Frontal cortex (tissue), 4 donors: ENCODE measurements at places on chromosomes 16 and 17. TPM values are rescaled to one million over a fixed set of nuclear protein-coding genes. Genes with fewer than 3 reads are reported as not detected.

The ZFP3 gene
- total RNA-seq: 9.4 TPM

The CACNA1G gene
- total RNA-seq: 7.7 TPM

The FAM222B gene
- total RNA-seq: 2.4 TPM

The NPIPA8 gene
- total RNA-seq: 4.9 TPM

The TOM1L1 gene
- 20.4 TPM for total RNA-seq

The LITAFD gene
- total RNA-seq: not detected

The CCL3 gene
- total RNA-seq: 2.0 TPM

The NPIPB2 gene
- total RNA-seq: 4.9 TPM

The CBX2 gene
- total RNA-seq: 6.1 TPM

The NSMCE1 gene
- 35.1 TPM for total RNA-seq

The EXOSC6 gene
- 118 TPM for total RNA-seq

The KIF2B gene
- total RNA-seq: not detected

The MYH11 gene
- 1.2 TPM for total RNA-seq

The MYH3 gene
- total RNA-seq: 0.41 TPM

The WDR81 gene
- 10.2 TPM for total RNA-seq

The KRTAP2-3 gene
- total RNA-seq: not detected

The MYLK3 gene
- total RNA-seq: 0.41 TPM

The MLYCD gene
- 3.3 TPM for total RNA-seq

The HIGD1B gene
- 3.7 TPM for total RNA-seq

The PER1 gene
- total RNA-seq: 6.5 TPM

The ST6GALNAC1 gene
- 0.82 TPM for total RNA-seq

The ABCA8 gene
- 4.5 TPM for total RNA-seq

The CDH3 gene
- 9.4 TPM for total RNA-seq

The CDYL2 gene
- total RNA-seq: 9.4 TPM

The SDR42E1 gene
- total RNA-seq: 0.41 TPM

The OR3A3 gene
- total RNA-seq: not detected

The HASPIN gene
- 0.82 TPM for total RNA-seq

The NPIPB12 gene
- total RNA-seq: 24.5 TPM

The TP53TG3 gene
- total RNA-seq: not detected

The MYO15B gene
- 19.6 TPM for total RNA-seq

The OR1F1 gene
- 0.41 TPM for total RNA-seq

The DHRS7C gene
- total RNA-seq: not detected

The PMFBP1 gene
- 0.41 TPM for total RNA-seq

The C16orf89 gene
- 3.3 TPM for total RNA-seq

The SBK1 gene
- total RNA-seq: 13.9 TPM

The CCL17 gene
- not detected for total RNA-seq

The GPR139 gene
- 2.4 TPM for total RNA-seq

The KRT12 gene
- total RNA-seq: not detected

The NPIPB13 gene
- total RNA-seq: 1.2 TPM

The SCO1 gene
- total RNA-seq: 11.4 TPM

The DDX42 gene
- total RNA-seq: 64.0 TPM

The ZNF385C gene
- total RNA-seq: 0.41 TPM

The SRCIN1 gene
- total RNA-seq: 23.6 TPM

The PYY gene
- total RNA-seq: not detected

The PIRT gene
- total RNA-seq: under 0.01 TPM

The ZNF469 gene
- 0.41 TPM for total RNA-seq

The DRC7 gene
- total RNA-seq: under 0.01 TPM

The SLC5A11 gene
- not detected for total RNA-seq

The TBC1D3C gene
- total RNA-seq: not detected

The CHD9NB gene
- 0.41 TPM for total RNA-seq

The LMF1 gene
- total RNA-seq: 10.2 TPM

The RBFOX1 gene
- 79.5 TPM for total RNA-seq

The SALL1 gene
- total RNA-seq: 5.3 TPM

The FA2H gene
- total RNA-seq: 0.41 TPM

The NOD2 gene
- total RNA-seq: under 0.01 TPM

The FBXW10 gene
- total RNA-seq: 0.82 TPM

The ZNF778 gene
- 14.7 TPM for total RNA-seq

The ITGAL gene
- 0.82 TPM for total RNA-seq
